ENCODE measurements at places on chromosomes 6 and 20.

DNA sequence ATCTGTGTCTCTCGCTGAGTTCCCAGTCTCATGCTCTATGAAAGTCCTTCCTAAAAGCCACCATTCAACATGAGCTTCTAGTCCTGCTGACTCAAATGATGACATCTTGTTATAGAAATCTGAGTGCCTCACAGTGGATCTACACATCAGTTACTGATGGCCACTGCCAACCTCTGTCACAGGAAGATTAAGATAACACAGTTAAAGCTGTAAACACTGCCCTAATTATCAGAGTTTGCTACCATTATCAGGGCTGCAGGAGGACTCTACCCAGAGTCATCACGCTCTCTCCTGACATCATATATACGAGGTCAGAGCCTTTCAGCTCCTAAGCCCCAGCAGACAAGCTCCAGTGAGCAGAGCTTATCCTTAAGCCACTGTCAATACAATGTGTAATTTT is 63.2 kb downstream of the HIVEP2 start:
- no peak for DNase-seq

GRCh38 chr6:16761471-16762267 is 409 bp upstream of the ATXN1 start:
- DNase-seq: peak; percentile 85

GRCh38 chr6:339480-339879 is 47.2 kb downstream of the DUSP22 start:
- DNase-seq: peak; percentile 76

- DNase-seq: no peak
Observed at GRCh38 chr6:37894585-37894984, 75.1 kb downstream of the ZFAND3 start.

DNA sequence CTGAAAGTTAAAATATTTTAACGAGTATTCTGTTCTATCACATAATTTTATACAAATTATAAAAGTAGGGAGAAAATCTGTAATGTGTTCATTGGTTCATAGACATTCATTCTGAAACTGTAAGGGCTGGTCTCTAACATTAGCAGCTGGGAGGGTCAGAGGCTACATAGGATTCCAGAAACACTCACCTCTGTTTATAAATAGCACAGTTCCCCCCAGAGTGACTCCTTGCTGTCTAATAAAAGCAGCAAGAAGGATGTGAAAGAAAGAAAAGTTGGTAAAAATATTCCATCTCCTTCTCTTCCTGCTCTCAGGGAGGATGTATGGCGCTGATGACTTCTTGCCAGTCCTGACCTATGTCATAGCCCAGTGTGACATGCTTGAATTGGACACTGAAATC is 25.3 kb upstream of the NAA20 start:
- no peak for DNase-seq

DNA sequence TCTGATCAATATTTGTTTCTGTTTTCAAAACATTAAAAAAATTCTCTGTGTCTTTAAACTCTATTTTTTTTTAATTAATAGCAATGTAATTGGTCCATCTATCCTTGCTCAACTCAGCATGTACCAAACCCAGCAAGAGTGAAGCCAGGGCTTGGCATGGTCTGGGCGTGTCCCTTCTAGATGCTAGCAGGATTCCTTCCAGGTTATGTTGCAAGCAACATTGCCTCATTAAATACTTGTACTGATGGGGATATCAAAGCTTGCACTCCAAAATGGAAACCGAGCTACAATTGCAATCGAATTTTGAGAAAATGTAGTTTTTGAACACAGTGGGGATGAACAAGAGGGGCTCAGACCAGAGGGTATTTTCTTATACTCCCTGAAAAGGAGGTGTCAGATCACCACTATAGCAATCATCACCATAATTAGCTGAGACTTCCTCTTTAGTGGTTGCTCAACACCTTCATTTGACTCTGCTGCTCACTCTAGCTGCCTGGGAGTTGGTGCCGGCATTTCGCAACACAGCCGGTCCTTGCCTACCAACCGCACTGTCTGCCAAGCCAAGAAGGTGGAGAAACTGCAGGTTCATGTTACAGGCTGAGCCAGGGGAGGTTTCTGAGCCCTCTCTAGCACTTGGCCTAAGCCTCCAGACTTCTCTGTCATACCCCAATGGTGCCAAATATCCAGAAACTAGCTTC is 67.8 kb upstream of the RALGAPA2 start:
- DNase-seq: peak; percentile 27

DNA sequence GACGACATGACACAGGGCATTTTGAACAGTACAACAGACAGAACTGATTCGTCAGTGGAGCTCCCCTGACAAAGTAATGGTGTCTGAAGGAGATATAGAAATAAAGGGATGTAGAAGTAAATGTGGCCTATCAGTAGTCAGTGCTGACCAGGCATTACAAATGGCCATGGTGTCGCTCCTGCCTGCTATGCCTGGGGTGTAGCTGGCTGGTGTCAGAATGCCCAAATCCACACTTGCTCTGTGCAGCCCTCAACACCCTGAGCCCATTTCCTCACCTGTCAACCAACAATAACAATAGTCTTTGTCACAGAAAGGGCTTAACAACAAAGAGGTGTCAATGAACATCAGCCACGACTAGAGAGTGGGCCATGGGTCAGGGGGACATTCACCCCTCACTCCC is 53.2 kb downstream of the MAP3K5 start:
- no peak for DNase-seq

DNA sequence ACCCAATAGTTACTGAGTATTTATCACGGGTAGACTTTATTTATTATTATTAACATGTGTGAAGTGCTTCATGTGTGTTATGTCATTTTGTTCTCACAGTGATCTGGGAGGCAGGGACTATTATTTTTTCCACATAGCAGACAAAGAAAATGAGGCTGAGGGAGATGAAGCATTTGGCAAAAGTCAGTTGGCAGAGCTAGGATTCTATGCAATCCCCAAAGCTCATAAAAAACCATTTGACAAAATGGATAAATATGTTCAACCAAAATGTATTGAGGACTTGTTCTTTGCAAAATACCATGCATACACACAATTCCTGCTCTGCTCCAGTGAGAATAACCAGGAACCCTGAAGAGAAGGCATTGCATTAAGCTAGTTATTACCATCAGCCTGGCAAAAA is 184.4 kb downstream of the HS3ST5 start:
- no peak for DNase-seq

- peak; percentile 2 for DNase-seq
Observed at GRCh38 chr20:59598625-59599310, 5.6 kb upstream of the PHACTR3 start.

DNA sequence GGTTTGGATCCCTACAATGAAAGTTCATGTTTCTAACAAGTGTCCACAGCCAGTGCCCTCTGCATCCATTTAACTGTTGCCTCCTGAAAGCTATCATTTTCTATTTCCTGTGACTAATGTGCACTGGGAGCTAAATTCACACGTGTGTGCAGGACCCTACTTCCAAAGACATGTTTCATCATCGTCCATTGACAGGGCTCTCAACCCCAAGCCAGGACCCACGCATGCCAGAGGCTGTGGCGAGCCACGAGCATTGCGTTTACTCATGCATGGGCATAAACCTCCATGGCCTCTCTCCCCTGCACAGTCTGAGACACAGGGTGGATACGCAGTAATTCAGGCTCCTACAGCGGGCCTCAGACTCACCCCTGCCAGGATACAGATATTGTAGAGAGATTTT is 153.2 kb downstream of the MAFB start:
- DNase-seq: no peak

DNA sequence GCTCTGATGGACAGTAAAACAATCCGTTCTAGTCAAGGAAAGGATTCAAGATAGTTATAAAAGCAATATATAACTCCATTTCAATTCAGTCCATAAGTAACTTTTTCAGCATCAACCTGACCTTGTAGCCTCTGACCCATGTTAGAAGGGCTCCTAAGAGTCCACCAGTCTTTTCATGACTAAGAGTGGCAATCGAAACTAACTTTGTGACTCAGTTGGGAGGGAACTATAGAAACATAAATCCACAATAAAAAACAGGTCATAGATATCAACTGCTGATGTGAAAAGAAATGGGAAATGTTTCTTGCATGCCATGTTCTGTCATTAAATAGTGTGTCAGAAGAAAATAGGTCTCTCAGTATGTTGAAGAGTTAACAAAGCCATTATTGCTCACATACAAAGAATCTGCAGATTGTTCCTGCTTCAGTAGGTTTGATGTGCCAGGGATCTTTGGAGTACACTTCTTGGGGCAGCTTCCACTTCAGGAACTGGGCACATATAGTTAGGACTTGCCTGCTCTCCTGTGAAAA is 16.2 kb upstream of the RBL1 start:
- DNase-seq: no peak

Measured in immature natural killer cell (primary cell).